Mucosa of descending colon (tissue), 3 donors: ENCODE measurements at places on chromosomes 6 and 20. TPM values are rescaled to one million over a fixed set of nuclear protein-coding genes. Genes with fewer than 3 reads are reported as not detected.

GRCh38 chr6:23457321-23457720 is 668.7 kb upstream of the NRSN1 start:
- no peak for DNase-seq

The OR2H1 gene
- total RNA-seq, result not detected

The HIVEP2 gene
- 11.3 TPM for total RNA-seq

DNA sequence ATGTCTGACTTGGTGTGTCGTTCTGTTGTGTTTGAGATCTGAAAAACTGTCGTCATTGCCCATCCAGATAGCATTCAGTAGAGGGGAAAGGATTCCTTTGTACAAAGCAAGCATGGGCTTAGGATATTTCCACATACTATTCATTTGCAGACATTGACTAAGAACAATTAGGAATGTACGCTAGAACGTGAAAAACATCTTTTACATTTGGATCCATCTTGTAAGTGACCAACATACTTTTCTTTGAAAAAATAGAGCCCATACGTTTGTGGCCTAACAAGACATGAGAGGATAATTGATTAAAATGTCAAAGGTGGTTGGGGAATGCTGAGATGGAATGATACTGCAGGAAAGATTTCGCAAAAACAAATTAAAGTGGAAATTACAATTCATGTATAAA is 225.8 kb upstream of the QKI start:
- DNase-seq, result no peak

DNA sequence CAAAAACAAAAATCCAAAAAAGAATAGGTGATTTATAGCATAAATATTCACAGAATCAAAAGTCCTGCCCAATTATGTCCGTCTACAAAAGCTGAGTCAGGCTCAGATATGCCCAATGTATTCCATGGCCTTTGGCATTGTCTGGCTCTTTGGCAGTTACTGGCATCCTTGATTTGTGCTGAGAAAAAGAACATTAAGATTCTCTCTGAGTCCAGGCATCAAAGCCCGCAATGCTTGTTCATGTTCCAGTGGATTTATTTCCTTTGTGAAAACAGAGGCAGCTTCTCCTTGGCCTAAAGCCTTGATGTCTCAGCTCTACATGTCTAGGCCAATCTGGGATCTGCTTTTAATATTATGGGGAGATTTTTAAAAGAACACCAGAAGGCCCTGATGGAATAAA is 76.1 kb upstream of the SLC4A11 start:
- no peak for DNase-seq

DNA sequence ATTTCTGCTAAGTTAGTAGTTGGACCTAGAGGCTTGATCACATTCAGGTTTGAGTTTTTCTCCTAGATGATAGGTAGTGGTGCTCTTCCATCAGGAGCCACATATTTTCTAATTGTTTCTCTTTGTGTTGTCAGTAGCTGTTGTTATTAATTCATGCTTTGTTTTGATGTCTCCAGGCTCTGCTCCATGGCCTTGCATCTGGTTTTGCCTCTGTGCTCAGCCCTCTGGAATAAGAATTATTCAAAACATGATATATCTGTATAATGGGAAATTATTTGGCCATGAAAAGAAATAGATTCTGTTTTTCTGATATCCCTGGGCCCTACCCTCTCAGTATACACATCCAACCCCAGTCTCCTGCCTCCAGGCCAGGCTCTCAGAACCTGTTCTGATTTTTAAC is 184.8 kb downstream of the CDC5L start:
- DNase-seq, result no peak

The LRRC1 gene
- 57.7 TPM for total RNA-seq

GRCh38 chr6:36719126-36719525 is 21.5 kb downstream of the RAB44 start:
- DNase-seq, result no peak
